GM06990 (cell line): ENCODE measurements at places on chromosomes 3 and 15.
A peak's percentile ranks its signal among the peaks of the same experiment; 100 is the strongest.

DNA sequence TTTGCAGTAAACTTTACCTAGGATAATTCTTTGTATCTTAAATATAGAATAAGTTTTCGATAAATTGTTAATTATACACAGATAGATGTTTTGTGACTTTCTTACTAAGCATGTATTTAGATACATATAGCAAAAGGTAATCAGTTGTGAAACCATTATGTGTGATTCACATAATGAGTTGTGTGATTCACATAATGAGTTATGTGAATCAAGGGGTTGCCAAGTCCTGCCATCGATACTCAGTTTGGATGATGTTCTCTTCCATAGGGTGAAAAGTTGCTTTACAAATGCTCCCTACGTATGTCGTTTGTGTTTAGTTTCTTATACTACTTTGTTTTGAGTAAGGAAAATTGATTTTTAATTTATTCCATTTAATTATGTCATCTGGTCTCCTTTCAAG is 682.1 kb downstream of the MECOM start:
- no peak for DNase-seq

DNA sequence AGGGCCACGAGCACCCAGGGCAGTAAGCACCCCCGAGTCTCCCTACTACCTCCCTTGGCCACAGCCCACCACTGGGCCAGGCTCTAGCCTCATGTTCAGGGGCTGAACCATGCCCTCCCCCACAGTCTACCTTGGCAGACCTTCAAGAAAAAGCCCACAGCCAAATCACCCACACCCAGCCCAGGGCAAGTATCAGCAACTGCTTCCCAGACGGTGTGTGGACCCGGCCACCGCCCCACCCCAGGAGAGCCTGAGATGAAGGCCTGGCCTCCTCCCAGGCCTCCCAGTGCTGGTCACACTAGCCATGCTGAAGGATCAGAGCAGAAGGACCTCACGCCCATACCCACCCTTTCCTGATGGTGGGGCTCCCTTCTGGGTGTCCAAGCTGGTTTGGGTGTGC is 92.0 kb upstream of the LINGO1 start:
- no peak for DNase-seq

GRCh38 chr3:152196782-152197181 is 71.9 kb upstream of the MBNL1 start:
- DNase-seq: peak; percentile 68

- no peak for DNase-seq
Observed at GRCh38 chr3:9047452-9048346, 84.4 kb upstream of the RAD18 start.

DNA sequence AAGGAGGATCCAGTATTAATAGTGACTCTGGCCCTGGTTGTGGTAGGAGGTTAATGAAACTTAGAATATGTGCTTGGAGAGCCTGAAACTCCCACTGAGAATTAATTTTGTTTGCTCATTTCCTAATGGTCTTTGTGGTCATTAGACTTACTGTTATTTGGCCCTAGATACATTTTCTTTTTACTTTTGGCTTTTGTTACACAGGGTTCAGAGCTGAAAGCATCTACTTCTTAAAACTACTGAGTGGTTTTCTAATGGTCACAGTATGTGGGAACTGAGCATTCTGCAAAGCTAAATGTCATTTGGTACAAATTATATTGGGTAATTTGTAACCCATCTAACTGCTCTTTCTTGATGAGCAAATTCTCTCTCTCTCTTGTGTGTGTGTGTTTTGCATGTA is 433.4 kb upstream of the IL12A start:
- no peak for DNase-seq

GRCh38 chr3:23114432-23114831 is 88.7 kb upstream of the UBE2E2 start:
- DNase-seq: no peak

GRCh38 chr3:156860873-156861272 is 34.7 kb downstream of the LEKR1 start:
- no peak for DNase-seq

DNA sequence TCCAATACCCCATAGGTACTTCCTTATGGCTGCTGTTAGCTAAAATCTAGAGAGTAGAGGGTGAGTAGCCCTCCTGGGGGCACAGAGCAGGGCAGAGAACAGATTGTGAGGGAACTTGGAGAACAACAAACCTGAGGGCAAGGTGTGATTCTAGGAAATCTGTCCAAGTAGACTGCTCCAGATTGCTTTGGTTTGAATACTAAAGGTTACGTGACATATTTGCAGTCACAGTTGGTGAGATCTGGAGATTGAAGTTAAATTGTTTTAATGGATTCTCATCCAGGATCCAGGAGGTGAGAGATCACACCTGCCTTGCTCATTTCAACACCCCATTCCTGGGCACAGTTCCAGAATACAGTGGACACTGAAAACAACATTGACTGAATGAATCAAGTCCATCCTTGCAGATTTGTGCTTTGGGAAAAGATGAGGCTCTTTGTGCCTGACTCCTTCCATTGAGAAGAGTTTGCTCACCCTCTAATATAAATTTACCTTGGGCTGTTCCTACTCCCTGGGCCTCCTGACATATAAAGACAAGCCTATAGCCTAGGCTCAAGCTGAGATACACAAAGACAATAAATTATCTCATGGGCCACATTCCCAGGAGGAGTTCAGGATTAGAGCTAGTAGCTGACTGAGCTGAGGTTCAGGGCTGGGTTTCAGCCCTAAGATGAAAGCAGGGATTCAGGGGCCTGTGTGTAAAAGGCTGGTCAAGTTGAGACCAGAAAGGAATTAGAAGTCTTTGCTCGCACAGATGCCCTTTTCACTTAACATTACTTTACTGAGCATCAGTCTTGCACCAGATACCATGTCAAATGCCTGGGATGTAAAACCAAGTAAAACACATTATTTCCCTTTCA is 400.9 kb upstream of the MCTP2 start:
- no peak for DNase-seq

DNA sequence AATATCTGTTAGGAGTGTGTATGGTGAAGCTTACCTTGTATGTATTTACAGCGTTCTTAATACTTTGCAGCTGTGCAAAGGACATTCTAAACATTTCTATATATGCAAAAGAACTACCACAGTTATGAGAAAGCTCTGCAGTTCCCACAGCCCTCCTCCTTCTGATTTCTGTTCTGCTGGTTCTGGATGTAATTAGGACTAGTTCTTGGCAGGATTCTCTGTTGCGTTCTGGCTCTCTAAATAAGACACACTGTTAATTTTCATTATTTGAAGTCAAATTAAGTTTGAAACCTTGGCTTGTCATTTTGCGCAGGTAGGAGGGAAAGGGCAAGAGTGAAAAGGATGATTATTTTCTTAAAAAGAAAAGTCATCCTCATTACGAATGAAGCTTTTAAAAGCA is 76.4 kb downstream of the FNDC3B start:
- no peak for DNase-seq

- peak; percentile 37 for DNase-seq
Observed at GRCh38 chr3:47082519-47082918, 81.4 kb downstream of the SETD2 start.

- no peak for DNase-seq
Observed at GRCh38 chr15:95439922-95440376, 890.6 kb upstream of the NR2F2 start.

- DNase-seq: no peak
Observed at GRCh38 chr3:34687671-34688070, 889.2 kb downstream of the PDCD6IP start.

DNA sequence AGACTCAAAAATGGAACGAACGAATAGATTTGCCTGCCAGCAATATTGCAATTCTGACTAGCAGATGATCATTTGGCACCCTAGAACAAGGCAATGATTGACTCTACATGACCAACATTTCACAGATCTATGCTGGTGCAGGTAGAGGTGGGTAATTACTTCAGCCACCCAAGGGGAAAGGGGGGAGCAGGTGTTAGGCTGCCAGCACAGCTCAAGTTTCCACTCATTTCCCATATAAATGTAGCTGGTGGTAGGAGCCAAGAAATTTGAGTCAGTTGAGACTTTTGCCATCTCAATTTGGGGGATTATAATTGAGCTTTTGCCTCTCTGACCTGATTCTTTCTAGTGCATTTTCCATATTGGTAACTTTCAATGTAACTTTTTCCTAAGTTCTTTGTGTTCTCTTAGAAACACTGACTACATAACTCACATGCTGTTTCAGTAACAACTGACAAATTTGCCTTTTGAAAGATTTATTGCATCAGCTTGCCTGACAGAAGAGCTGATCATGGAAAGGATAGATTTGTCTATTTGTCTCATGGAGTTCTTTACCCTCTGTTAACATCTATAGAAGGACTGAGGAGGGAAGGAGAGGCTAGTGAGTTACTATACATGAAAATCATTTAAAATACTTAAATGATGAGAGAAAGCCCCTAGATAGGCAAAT is 902.5 kb downstream of the ZPLD1 start:
- no peak for DNase-seq

- DNase-seq: peak; percentile 48
Observed at GRCh38 chr3:10196389-10197052, 31.8 kb downstream of the IRAK2 start.

DNA sequence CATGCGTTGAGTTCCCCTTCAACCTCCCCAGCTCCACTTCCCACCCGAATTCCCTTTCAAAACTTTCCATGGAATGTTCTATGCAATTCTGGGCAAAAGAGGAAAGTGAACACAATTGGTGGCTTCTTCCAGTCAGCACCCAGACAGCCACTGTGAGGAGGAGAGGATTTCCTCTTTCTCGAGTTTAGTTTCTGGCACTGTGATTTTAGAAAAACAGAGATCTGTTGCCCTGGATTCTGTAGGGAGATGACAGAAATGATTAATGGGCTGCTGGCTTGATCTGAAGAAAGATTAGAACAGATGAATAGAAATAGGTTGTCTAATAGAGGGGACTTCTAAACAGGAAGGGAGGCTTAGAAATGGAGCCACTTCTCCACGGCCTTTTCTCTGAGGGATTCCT is 172.0 kb downstream of the MCTP2 start:
- DNase-seq: no peak

- no peak for DNase-seq
Observed at GRCh38 chr15:68244235-68244634, 14.7 kb upstream of the CLN6 start.

- DNase-seq: peak; percentile 30
Observed at GRCh38 chr3:39378088-39378487, 5.1 kb upstream of the SLC25A38 start.

GRCh38 chr3:140143367-140144069 is 208.5 kb downstream of the CLSTN2 start:
- DNase-seq: no peak

DNA sequence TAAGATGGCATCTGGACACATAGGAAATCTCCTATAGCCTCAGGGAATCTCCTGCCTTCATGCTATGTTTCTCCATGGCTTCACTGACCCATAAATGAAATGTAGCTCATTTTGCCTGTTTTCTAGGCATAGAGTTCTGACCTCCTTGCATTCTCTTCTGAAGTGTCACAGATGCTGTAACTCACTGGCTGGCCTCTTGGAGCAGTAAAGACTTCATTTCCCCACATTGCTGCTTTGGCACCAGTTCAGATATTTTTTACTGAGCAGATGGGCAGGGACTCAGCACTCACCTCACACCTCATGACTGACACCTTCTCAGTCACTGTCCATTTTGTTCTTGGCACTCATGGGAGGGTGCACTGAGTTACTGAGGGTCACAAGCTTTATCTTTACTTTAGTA is 286.7 kb upstream of the TGFBR2 start:
- DNase-seq: no peak

DNA sequence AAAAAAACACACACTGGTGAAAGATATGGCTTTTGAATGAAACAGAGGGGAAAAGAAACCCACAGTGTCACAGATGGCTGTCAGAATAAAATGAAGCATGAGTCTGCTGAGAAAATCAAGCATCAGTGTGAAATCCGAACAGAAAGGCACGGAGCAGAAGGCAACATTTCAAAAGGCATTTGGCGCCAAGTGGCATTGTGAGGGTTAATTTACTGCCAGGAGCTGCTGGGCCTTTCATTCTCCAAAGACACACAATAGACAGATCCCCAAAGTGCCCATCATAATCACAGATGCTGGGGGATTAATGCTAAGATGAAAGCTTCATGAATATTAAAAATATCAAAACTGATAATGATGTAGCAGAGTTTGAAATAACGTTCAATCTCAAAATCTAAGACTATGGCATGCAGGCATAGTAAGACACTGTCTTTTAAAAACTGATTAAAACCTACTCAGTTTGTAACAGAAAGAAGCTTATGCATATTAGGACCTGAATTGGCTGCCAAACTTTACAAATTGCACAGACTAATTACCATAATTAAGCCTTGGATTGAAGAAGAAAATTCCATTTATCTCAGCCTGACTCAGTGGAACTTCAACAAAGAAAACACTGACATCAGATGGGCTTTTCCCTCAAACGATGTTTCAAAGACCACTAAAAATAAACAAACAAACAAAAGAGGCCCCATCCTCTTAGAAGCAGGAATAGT is 589.2 kb downstream of the ROBO1 start:
- DNase-seq: no peak

DNA sequence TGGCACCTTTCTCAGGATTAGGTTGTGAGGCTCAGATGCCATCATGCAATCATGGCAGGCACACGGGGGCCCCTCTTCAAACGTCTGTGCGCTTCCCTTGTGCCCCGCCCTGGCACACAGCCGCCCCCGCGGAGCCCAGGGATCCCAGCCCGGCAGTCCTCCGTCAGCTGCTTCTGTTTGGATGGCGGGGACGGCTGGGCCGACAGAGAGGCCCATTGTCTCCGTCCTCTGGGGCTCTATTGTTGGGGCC is 849 bp upstream of the HDAC11 start:
- no peak for DNase-seq

DNA sequence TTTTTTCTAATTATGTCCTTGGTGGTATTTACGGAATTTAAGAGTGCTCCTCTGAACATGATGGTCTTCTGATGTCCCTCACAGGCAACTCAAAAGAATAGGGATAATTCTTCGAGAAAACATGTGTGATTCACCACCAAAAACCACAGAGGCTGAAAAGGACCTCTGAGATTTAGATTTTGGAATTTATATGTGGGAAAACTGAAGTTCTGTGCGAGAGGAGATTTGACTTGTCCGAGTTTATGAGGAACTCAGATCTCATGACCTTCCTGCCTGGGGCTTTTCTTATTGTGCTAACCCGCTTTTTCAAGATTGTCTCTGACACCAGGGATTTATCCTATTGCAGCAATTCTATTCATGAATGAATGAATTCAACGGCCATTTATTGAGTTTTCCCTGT is 142.4 kb downstream of the FAM43A start:
- no peak for DNase-seq

- no peak for DNase-seq
Observed at GRCh38 chr3:127427666-127428065, 139.8 kb upstream of the PRR20G start.

- no peak for DNase-seq
Observed at GRCh38 chr3:23826382-23827064, 20.8 kb downstream of the UBE2E1 start.

GRCh38 chr15:97972366-97972765 is 11.9 kb downstream of the ARRDC4 start:
- DNase-seq: no peak

DNA sequence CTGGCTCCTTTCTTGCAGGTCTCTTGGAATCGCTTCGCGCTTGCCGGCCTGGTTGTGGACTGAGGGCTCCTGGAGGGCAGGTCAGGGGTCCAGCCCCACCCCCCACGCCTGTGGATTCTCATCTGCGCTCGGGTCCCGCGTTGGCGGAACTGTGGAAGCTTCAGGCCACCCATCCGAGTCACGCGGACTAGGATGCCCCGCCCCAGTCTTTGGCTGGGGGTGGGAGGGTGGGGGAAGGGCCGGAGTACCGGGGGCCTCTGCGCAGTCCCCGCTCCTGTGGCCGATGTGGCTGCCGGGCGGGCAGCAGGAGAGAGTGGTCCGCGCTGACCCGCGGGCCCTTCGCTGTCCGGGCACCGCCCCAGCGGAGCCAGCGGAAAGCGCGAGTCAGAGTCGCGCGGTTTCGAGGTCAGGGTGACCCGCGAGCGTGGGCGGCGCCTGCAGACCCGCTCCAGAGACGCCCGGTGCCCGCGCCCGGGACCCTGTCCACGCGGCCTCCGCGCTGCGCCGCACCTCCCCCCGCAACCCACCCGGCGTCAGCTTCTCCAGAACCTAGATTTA is 114.2 kb downstream of the KLF13 start:
- peak; percentile 62 for DNase-seq
